ENCODE measurements at places on chromosomes 6 and 20.

DNA sequence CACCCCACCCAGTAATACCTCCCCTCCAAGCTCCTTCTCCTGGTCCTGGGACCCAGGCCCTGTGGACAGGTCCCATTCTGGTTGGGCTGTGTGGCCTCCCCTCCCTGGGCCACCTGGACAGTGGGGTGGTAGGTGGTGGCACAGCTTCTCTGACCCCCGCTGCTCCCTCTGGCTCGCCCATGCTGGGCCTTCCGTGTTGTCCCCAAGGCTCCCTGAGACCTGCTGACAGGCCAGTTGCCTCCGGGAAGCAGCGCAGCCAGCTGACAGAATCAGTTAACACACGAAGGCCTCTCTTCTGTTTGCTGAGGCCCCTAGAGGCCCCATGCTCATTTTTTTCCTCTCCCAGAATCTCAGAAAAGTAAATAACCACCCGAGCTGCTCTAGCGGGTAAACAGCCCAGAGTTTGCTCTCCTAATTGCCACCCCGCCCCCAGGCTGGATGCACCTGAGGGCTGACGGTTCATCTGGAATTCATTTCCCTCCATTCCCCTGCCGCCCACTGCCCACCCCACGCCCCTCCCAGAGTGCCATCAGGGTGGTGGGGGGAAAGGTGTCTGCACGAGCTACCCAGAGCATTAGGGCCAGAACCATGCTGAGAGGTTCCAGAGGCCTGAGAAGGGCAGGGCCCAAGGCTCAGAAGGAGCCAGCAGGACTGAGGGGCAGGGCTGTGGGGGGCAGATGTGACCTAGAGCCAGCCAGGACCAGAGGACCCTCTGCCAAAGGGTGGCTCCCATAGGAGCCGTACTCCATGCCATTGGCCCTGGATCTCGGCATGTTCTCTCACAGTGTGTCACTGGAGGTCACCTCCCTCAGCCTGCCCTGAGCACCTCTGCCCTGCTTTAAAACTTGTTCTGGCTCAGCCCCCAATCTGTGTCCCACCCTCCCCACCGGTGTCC lies 157.5 kb downstream of the GRM4 start:
- DNase-seq = no peak

- DNase-seq = no peak
Observed at GRCh38 chr6:54929245-54929909, 82.8 kb downstream of the FAM83B start.

DNA sequence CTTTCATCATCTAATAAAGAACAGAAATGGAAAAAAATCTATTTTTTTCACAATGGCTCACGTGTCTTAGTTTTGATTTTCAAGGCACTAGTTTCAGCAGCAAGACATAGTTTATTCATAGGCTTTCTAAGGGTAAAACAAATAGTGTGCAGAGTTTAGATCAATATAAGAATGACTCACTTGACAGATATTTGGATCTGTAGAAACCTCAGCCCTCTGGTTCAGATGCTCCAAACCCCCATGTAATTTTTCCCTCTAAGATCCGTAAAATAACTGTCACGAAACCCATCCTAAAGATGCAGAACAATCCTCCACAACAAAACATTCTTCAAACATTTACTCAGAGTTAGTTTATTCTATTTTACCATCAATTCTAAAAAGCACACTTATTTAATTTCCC lies 43.4 kb downstream of the IYD start:
- no peak for DNase-seq

- DNase-seq = no peak
Observed at GRCh38 chr6:170130771-170131241, 160.1 kb downstream of the DLL1 start.

DNA sequence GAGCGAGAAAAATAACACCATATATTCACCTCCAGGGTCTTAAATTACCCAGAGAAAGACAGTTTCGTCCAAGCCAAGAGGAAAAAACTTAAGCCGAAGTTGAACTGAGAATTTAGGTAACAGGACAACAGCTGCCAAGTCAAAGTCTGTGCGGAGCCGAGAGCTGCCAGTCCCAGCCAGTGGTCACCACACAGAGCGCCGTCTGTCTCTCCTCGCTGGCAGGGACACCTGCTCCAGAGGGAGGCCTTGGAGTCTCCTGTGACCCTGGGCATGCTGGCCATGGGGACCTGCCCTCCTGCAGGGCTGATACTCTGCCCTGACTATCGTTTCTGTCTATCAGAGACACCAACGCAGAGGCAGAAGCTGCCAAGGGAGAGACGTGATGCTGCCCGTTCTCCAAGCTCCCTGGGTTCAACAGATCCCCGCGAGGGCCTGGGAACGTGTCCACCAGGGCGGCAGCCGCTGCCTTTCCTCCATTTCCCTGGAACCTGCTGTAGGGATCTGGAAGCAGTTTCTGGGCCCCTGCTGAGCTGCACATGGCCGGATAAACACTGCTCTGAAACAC lies 341.3 kb downstream of the SMOC2 start:
- DNase-seq = no peak

GRCh38 chr20:8583566-8584043 lies 451.5 kb downstream of the PLCB1 start:
- no peak for DNase-seq
